ENCODE measurements at places on chromosomes 2 and 18.

DNA sequence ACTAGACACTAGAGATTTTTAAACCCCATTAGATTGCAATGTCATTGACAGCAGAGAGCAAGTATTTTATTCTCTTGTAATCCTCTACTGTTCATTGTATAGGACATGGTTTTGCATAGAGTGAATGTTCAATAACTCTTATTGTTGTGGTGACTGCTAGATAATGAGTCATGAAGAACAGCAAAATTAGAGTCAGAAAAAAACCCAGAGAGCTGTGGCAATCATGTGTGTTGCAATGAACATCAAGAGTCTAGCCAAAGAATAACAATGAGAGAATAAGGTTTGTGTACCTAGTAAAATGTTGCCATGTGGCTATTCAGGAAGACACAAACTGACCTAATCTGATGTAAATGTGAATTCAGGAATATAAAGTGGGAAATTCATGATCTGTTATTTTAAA lies 684.0 kb downstream of the DSC3 start:
- no peak for DNase-seq

GRCh38 chr18:59939127-59939526 lies 39.3 kb downstream of the PMAIP1 start:
- no peak for DNase-seq

DNA sequence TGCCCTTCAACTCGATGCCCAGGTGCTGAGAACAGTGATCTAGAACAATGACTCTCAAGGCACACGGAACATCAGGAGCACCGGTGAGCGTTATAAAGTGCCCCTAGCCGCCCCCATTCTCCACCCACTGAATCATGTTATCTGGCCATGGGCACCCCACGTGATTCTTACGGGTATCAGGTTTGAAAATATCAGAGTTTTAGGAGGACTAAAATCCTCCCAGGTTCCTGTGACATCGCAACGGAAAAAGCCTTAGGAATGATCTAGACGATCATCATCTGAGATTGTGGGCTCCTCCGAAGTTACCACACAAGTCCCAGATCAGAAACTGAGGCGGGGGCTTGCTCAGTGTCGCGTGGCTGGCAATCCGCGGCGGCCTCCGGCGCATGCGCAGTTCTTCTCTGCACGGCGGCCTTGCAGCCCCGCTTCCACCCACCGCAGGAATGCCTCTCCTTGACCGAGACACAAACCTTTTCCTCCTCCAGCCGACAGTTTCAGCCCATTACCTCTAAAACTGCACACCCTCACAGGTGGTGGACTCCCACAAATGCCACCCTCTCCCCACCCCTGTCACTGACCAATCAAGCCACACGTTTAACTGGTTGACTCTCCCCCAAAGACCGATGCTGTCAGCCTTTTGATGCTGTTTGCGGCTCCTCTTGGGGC lies 5.8 kb upstream of the MRPL33 start:
- peak; percentile 22 for DNase-seq

DNA sequence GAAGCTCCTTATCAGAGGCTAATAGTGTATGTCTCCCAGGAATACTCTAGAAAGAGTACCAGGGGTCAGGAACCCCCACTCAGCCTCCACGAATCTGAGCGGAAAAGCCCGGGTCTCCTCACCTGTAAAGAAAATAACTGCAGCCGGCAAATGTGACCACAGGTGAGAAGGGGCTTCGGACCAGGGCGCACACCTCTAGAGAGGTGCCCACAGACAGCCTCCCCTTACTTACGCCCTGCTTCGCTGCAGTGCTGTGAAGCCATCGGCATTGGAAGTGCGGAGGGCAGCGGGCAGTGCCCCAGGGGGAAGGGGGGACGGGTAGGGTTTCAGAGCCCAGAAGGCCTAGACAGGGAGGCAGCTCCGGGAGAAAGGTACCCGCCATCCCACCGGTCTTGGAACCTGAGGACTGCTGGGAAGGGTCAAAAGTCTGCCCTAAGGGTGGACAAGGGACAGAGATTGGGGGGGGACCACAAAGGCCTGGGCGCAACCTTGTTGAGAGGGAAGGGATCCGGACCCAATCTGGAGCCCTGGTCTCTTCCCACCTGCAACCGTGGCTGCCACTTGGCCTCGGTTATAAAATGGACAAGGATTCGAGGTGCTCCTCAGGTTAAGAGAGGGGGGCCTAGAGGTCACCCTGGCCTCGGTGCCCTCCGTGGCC lies 642 bp upstream of the STEAP3 start:
- no peak for DNase-seq

GRCh38 chr2:49858657-49859056 lies 704.3 kb upstream of the FSHR start:
- no peak for DNase-seq

DNA sequence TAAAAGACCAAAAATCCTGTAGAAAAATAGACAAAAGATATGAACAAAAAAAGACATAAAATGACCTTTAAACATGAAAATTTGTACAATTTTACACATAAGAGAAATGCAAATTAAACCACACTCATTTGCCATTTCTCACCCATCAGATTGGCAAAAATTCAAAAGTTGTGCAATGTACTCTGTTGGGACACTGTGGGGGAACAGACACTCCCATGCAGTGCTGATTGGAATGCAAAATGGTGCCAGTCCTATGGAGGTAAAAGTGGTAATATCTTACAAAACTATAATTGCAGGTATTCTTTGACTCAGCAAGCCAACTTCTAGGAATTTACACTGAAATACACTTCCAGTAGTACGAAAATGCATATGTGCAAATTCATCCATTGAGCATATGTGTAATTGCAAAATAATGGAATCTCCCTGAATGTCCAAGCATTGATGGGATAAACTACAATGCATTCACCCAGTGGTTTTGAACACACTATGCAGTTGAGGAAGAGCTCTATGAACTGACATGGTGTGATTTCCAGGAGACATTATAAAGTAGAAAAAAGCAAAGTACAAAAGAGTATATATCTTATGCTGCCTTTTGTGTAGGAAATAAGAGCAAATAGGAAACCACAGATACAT lies 201.8 kb upstream of the ZNF521 start:
- no peak for DNase-seq

GRCh38 chr2:138182937-138183312 lies 218.7 kb downstream of the HNMT start:
- no peak for DNase-seq

DNA sequence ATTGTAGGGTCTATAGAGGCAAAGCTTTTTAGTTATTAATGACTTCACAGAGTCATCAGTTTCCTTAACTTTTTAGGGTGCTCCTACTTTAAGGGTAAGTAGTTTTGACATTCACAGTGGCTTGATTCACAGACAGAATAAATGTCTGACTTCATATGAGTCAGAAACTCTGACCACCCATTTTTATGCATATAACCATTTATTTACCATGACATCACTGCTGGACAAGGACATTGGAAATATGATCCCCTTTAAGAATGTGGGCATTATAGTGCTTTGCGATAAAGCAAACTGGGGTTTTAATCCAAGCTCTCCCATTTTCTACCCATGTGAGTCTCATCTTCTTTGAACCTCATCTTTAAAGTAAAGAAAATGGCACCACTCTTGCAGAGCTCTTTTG lies 162.0 kb upstream of the MC4R start:
- DNase-seq = no peak

DNA sequence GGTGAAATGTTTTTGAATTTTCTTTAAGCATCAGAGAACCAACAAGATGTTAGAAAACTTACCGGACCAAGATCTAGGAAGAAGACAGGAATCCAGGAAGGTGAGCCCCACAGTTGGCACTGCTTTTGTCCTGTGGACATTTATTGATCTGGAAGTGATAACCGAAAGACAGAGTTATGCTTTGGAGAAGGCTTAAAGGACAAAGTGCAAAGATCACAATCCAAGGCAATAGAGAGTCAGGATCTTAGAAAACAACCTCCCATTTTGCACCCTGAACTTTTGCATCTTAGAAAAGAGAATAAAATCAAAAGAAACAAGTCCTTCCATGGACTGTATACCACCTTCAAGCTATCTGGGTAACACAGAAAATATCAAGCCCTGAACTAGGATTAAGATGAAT lies 129.4 kb upstream of the SRD5A2 start:
- no peak for DNase-seq

DNA sequence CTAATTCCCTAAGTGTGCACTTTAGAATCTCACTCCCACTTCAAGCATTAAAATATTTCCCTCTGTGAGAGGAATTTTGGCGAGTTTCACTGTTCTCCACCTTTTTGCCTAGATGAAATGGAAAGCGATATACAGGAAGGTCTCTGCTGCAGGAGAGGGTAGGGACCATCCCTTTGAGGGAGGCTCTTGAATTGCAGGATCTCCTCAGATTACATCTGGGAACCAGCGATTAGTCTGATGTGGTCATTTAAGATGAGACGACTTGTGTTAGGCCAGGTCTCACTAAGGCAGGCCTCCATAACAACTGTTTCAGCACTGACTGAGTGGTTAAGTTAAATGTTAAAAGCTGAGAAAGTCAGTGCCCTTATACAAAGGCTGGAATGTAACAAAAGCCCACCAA lies 74.6 kb downstream of the ARL6IP6 start:
- no peak for DNase-seq

GRCh38 chr2:99832926-99833325 lies 309.5 kb downstream of the AFF3 start:
- DNase-seq = no peak

DNA sequence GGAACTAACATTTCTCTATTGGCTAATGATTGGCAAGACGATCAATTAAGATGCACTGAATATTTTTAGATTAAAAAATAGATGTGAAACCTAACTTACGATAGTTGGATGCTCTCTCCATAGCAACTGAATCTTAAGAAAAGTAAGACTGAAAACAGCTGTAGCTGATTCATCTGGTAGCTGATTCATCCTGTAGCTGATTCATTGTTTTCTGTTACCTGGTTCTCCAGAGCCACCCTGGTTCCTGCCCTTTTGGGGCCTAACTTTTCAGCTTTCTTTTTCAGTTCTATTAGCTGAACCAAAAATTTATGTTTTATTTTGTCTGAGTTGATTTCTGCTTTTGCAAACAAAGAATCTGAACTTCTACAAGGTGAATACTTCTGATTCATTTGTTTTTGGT lies 22.7 kb upstream of the SPR start:
- no peak for DNase-seq

- DNase-seq = no peak
Measured at GRCh38 chr2:231680992-231681852, 27.1 kb upstream of the PTMA start.

DNA sequence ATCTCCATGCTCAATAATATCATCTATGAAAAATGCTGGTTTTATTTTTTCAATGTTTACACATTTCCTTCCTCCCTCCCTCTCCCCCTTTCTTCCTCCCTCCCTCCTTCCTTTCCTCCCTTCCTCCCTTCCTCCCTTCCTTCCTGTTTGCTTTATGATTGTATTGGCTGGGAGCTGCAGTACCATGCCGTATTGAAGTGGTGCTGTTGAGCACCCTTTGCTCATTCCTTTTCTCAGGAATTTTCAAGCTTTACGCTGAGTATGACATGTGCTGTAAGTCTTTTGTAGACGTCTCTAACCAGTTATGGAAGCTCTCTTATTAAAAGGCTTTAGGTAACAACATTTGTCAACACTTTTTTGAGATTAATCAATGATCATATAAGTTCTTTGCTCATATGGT lies 100.4 kb downstream of the SNTG2 start:
- no peak for DNase-seq

- DNase-seq = no peak
Measured at GRCh38 chr2:231336700-231337099, 58.8 kb upstream of the B3GNT7 start.

GRCh38 chr2:182283512-182283911 lies 143.3 kb downstream of the PDE1A start:
- no peak for DNase-seq

GRCh38 chr2:96655526-96655925 lies 13.0 kb downstream of the FER1L5 start:
- DNase-seq = no peak

DNA sequence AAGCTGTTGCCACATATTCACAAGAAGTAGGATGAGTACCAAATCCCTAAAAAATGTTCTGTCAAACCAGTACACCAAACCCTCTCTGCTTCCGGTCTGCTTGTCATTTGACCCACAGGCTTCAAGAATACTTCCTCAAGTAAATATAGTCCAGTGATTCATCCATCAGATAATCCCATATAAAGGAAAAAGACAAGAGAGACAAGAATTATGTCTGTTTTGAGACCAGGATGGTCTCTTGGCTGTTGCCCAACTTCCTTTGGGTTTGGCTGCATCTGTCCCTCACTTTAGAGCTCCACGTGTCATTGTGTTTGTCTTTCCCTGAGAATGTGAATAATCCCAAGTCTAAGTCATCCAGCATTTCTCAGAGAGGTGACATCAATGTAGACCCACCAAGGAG lies 91.5 kb upstream of the NRP2 start:
- no peak for DNase-seq

DNA sequence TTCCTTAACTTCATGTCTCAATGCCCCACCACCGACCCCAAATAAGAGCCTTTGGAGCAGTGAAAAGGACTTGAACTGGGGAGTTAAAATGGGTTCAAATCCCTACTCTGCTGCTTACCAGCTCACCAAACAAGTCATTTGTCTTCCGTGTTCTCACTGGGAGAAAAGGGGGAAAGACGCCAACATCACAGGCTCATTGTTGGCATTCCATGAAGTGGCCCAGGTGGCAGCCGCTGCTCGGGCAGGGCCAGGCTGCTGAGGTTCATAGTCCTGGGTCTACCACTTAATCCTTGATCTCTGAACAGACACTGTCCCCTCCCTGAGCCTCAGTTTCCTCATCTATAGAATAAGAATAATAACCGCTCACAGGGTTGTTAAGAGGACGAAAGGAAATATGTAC lies 103.0 kb downstream of the APOB start:
- DNase-seq = no peak

- DNase-seq = no peak
Measured at GRCh38 chr2:212153923-212154322, 384.7 kb downstream of the ERBB4 start.

GRCh38 chr18:41096504-41096903 lies 858.5 kb upstream of the PIK3C3 start:
- DNase-seq = no peak

GRCh38 chr2:195513119-195513518 lies 143.9 kb upstream of the SLC39A10 start:
- DNase-seq = no peak

DNA sequence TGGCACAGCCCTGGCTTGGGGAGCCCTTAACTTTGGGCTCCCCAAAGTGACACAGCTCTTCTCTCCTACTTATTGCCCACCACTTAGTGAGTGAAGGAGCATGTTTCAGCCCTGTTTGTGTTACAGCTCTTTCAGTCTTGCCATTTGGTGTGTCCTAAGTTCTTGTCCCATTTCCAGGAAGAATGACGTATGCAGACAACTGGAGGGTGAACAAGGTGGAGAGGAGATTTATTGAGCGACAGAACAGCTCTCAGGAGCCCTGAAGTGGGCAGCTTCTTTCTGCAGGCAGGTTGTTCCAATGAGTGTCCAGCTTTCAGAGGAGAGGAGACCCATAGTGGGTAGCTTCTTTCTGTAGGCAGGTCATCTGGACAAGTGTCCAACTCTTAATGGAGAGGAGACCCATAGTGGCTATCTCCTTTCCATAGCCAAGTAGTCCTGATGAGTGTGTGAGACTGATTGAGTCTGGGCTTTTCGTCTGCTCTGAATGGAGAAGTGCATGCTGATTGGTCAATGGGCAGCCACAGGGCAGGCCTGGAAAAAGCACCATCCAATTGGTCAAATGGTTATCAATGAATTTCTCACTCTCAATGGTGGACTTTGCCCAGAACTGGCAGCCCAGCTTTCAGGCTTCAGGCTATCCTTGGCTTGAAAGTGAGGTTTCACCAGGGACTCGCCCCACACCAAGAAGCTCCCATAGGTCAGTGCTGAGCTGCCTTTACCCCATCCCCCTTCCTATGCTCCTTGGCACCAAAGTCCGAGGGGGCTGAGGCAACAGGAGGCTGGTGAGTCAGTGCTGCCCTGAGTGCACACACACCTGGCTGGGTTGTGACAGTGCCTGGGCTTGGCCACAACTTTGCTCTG lies 688.2 kb downstream of the NYAP2 start:
- no peak for DNase-seq

GRCh38 chr2:121856360-121856759 lies 100.9 kb downstream of the TSN start:
- no peak for DNase-seq

All from stimulated activated CD8-positive, alpha-beta memory T cell treated with anti-CD3 and anti-CD28 coated beads, Interleukin-15, amount 100 ng/mL, for 24 hours (primary cell).